Ammon's horn (tissue), 1 donor: ENCODE measurements at places on chromosomes 12 and 14.

GRCh38 chr14:37133284-37133913, 39.0 kb downstream of the SLC25A21 start:
- DNase-seq = no peak

GRCh38 chr14:104704252-104704651, 14.8 kb downstream of the INF2 start:
- DNase-seq = no peak

DNA sequence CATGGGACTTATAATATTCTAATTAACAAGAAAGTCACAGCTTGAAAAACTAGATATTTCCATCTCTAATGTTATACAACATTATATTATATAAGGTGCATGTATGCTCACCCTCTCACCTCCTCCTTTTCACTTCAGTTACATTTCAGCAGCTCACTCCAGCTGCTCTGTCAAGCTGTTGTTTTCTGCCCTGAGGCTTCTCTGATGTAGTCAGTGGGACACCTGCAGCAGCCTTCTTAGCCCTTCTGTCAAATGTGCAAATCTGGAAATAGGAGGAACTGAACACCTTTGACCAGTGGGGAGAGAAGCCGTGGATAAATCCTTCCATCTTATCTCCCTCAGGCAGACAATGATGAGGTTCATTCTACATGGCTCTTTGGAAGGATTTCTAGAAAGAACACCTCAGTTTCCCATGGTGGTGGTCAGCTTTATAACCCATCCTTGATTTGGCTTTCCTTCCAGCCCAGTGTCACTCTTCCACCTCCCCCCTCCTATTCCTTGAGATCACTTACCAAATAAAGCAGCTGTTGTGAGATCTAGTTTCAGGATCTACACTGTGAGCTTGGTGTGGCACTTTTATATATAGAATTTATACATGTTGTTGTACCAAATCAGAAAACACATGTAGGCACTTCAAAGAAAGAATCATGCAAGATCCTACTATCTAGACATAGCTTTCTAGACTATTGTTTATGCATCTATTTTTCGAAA, 79.6 kb upstream of the STK38L start:
- DNase-seq = no peak

DNA sequence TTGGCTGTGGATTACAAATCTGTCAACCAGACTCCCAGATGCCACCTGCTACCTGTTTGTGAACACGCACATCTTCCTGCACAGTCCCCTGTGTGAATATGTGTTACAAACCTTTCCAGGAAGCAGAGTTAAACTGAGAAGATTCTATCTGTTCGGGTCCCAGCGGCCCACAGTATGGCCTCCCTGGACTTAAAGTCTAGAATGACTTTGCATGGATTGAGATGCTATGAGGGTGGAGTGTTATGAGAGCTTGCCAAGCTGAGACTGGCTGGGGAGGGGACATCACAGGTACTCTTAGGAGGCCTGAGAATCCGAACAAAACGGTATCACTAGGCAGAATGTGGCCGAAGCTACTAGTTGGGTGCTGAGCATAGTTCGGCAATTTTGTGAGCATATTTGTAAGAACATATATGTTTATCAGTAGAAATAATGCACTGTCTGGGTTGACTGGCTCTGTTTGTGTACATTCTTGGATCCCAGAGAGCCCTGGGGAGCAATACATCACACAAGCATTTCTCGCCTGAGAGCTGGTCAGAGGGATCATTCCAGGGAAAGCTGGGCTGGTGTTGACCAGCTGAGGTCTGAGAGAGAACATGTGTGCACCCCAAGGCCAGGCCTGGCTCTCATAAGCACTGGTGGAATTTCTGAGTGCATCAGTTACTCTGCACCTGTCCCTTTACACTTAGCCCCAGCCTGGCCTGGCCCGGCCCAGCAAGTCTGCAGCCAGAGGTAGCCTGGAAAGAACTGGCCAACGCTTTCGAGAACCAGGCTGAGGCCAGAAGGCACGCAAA, 29.8 kb upstream of the LTBP2 start:
- DNase-seq = no peak

DNA sequence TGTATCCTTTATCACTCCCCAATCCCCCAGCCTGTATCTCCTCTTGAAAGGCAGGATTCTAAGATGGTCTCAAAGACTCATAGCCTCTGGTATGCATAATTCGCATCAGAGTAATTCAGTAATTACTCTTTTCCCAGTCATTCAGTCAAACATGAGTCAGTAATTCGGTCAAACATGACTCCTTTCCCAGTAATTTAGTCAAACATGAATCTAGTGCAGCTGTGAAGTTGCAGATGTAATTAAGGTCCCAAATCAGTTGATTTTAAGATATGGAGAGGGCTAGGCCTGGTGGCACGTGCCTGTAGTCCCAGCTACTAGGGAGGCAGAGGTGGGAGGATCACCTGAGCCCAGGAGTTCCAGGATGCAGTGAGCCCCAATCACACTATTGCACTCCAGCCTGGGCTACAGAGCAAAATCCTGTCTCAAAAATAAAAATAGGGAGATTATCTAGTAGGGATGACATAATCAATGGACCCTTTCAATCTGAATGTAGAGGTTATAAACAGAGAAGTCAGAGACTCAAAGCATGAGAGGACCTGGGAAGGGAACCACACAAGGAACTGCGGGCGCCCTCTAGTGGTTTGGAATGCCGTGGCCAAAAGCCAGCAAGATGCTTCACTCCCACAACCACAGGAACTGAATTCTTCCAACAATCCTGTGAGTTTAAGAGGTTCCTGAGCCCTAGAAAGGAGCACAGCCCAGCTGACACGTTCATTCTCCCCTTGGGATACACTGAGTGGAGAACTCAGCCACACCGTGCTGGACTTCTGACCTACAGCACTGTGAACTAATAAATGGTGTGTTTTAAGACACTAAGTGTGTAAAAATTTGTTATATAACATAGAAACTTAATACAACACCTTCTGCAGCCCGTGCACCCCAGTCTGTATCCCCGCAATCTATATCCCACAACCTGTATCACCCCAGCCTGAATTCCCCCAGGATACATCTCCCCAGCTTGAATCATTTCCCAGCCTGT, 14.3 kb upstream of the ARMH4 start:
- DNase-seq = peak; percentile 84

DNA sequence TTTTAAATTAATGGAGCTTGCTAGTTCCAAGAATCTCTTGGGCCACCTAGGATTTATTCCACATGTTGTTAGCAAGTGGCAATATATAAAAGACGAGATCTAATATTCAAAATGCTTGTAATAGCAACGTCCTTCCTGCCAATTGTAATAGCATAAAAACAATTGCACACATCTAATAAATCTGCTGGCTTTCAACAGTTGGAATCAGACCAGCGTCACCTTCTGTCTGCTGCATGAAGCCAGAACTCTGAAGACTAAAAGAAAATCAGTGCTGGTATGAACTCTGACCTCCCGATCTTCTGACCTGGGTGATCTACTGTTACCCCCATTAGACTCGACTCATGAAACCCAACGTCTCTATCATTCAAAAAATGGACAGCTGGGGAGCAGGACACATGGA, 100.6 kb downstream of the DIO2 start:
- peak; percentile 15 for DNase-seq

GRCh38 chr12:52172956-52173355, 18.9 kb downstream of the KRT80 start:
- DNase-seq = no peak

DNA sequence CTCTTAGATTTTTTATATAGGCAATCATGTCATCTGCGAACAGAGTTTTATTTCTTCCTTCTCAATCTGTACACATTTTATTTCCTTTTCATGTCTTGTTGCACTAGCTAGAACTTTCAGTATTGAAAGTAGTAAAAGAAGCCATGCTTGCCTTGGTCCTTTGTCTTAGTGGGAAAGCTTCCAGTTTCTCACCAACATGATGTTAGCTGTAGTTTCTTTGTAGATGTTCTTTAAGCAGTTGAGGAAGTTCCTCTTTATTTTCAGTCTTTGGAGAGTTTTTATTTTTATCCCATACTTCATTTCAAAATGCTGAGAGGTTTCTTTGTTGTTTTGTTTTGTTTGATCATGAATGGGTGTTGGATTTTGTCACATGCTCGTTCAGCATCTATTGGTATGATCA, 12.7 kb upstream of the RIMKLB start:
- no peak for DNase-seq

DNA sequence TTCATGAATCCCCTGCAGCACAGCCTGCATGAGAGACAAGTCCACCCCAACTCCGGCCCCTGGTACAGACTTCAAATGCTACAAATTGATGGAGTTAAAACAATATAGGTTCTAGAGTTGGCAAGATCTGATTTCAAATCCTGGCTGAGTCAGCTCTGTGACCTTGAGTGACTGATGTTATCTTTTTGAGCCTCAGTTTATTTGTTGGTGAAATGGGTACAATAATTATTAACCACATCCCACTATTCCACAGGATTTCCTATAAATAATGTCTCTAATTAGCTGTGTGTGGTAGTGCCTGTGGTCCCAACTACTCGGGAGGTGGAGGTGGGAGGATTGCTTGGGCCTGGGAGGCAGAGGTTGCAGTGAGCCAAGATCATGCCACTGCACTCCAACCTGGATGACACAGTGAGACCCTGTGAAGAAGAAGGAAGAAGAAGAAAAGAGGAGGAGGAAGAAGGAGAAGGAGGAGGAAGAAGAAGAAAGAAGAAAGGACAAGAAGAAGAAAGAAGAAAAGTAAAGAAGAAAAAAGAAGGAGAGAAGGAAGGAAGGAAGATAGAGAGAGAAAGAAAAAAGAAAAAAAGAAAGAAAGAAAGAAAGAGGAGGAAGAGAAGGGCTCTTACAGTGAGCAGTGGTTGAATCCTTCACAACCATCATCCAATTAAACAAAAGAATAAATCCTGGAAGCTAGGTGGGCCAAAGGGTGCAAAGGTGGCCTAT, 39.7 kb upstream of the DICER1 start:
- no peak for DNase-seq

DNA sequence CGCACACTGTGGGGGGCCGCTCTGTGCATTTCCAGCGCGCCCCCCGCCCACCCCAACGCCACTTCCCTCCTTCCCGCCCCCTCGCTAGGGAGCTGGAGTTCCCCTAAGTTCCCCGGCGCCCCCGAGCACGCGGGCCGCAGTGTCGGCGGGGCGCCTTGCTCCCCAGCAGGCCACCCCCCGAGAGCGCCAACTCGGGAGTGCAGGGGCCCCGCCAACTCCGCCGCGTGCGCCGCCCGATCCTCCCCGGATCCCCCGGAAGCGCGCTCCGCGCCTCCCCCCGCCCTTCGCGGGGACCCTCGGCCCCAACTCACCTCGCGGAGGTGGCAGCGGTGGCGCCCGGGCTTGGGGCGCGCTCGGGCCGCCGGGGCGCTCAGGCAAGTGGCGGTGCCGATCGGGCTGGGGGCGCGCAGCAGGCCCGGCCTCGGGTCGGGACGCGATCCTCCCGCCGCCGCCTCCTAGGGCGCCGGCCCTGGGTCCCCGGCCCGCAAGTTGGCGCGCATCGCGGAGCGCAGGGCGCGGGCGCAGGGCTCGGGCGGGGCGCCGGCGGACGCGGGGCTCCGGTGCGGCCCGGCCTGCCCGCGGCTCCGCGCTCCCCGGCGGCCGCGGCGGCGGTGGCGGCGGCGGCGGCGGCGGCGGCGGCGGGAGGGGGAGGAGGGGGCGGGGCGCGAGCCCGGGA, at the start of gene NCOR2:
Gene NCOR2, minus strand, starts transcription at position 616 of the 676 bp plus-strand sequence. CDS start 72,361 bp downstream, outside the sequence.
- no peak for DNase-seq

DNA sequence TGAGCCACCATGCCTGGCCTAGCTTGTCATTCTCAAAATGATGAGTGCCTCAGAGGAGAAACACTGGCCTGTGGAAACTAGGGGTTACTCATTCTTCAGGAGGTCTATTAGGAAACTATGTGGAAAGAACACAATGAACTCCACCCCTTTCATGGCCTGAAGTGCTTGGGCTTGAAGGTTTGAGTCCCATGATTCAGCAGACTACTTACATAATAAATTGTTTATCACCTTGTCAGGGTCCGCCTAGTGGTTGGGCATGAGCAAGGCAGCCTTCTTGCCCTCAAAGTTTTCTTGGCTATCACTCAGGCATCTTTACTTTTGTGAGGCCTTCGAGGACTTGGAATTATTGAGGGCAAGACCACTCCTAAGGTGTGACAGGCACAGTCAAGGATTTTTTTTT, 251.2 kb downstream of the ACSS3 start:
- DNase-seq = no peak

DNA sequence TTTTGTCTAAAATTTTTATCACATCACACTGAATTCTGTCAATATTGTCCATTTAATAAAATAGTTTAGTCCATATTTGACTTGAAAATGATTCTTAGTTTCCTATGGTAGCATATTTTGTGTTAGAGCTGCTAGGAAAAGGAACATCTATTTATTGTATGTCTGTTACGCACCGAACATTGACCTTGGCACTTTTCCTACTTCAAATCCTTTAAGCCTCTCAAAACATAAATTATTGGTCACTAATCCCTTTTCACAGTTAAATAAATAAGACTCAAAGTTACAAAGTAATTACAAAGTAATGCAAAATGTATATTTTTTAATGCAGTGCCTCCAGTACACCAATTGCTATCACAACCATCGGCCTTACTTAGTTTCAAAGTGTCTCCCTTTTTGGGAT, 28.5 kb downstream of the DCN start:
- DNase-seq = no peak

DNA sequence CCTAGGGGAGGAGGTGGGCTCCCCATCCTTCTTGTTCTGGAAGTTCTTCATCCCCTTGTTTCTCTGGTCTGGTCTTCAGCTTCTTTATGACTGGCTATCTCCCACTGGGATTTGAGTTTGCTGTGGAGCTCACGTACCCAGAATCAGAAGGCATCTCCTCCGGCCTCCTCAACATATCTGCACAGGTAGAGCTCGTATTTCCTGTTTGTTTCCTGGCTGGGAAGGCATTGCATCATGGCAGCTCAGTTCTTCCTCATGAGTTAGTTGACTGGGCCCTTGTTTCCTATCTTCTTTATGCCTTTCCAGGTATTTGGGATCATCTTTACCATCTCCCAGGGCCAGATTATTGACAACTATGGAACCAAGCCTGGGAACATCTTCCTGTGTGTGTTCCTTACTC, 19.8 kb downstream of the ERG28 start:
- DNase-seq = no peak

- no peak for DNase-seq
Observed at GRCh38 chr14:31660191-31660590, 99.0 kb downstream of the NUBPL start.

- no peak for DNase-seq
Observed at GRCh38 chr14:93402951-93403350, 27.8 kb upstream of the UNC79 start.

DNA sequence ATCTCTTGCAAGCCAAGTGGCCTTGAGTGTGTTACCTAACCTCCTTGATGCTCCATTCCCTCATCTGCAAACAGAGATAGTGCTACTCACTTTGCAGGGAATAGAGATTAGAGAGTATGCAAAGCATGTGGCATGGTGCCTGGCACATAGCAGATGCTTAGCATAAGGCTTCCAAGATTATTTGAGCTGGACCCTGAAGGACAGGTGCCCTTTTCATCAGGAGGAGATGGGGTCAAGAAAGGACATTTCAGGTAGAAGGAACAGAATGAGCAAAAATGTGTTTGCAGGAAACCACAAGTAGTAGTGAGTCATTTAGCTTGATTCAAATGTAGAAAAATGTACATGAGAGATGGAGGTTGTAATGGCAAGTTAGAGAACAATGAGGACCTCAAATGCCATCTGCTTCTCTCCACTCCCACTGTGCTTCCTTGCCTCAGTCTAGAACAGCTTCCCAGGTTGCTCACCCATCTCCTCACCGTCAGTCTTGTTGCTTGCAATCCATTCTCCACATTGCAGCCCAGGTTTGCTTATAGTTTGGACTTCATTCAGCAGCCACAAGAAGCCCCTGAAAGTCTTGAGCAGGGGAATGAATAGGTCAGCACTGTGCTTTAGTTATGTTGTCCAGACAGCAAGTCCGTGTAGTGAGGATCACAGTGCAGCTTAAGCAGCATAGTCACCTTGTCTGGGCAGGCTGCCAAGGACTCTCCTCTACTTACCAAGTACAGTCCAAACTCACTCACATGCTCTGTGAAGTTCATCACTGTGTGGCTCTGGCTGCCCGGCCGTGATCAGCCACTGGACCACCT, 536.3 kb upstream of the CCDC196 start:
- DNase-seq = no peak
